ENCODE measurements at places on chromosomes 3 and 15. TPM values are rescaled to one million over a fixed set of nuclear protein-coding genes. Genes with fewer than 3 reads are reported as not detected.

SH3GL3 gene
- 11.3 TPM for polyA plus RNA-seq

DTWD1 gene
- 43.1 TPM for polyA plus RNA-seq

GOLGA6D gene
- polyA plus RNA-seq = 0.11 TPM

ANKRD34C gene
- polyA plus RNA-seq = 0.14 TPM

THSD4 gene
- polyA plus RNA-seq = 39.4 TPM

LRRIQ4 gene
- polyA plus RNA-seq = 0.18 TPM

DNA sequence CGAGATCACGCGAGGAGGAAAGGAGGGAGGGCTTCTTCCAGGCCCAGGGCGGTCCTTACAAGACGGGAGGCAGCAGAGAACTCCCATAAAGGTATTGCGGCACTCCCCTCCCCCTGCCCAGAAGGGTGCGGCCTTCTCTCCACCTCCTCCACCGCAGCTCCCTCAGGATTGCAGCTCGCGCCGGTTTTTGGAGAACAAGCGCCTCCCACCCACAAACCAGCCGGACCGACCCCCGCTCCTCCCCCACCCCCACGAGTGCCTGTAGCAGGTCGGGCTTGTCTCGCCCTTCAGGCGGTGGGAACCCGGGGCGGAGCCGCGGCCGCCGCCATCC is 1.1 kb upstream of the SETD5 start:
- peak; percentile 74 for DNase-seq

DNA sequence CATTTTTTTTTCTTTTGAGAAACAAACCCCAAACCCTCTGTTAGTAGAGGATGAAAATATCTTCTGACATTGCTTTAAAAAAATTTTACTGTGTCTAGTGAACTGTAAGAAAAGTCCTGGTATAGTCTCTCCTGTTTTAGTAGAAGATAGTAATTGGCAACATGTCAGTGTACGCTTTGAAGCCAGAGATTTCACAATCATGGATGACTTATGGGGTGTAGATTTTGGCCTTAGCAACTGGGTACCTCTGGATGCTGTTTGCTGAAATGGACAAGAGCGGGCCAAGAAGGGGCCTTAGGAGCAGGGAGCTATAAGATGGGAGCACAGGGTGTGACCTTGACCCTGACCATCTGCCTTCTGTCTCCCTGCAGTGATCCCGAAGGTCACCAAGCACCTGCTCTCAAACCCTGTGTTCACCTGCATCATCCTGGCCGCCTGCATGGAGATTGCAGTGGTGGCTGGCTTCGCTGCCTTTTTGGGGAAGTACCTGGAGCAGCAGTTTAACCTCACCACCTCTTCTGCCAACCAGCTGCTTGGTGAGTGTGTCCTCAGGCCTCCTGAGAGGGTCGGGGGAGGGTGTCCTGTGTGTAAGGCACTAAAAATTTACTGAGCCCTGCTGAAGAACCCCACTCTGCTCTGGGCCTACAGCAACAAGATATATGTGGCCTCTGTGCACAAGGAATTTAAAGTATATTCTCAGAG is 266.7 kb downstream of the SLCO3A1 start:
- no peak for DNase-seq

DNA sequence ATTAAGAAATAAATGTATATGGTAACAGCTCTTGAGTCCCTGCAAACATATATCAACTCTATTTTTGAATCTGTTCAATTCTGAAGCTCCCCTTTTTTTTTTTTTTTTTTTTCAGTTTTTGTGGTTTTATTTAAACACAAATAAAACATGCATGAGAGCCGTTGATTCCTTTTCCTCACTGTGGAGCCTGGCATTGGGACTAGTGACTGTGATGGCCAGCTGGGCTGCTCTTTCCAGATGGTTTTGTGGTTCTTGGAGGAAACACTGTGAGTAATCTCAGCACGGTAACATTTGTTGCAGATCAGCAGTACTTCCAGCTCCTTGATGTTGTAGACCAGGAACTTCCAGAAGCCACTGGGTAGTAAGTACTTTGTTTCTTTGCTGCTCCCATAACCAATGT is 15.9 kb downstream of the EMC7 start:
- DNase-seq = no peak

GRCh38 chr15:39429898-39430357 is 151.0 kb upstream of the THBS1 start:
- no peak for DNase-seq

DNA sequence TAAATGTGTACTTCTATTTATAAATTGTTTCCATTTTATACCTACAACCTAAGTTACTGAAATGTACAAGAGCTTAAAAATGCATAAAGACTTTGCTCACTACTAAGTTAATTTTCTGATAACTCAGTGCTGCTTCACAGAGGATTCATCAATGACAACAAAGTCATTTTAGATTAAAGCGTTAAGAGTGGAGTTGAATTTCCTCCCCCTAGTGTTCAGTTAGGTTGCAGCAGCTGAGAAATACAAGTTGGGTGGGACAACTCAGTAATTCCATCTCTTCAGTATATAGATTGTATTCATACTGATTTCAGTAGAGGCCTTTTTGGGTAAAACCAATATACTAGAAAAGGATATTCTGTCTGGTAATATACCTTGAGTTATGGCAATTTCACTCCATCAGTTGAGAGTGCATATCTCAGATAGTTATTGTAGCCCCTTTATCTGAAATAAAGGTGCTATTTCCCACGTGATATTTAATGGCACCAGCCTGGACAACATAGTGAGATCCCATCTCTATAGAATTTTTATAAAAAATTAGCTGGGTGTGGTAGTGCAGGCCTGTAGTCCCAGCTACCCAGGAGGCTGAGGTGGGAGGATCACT is 6.9 kb upstream of the RPL35A start:
- no peak for DNase-seq

GRCh38 chr15:57059026-57059660 is 140.7 kb downstream of the TCF12 start:
- no peak for DNase-seq

GRCh38 chr3:51816723-51817122 is 37.7 kb upstream of the IQCF6 start:
- DNase-seq = no peak

DNA sequence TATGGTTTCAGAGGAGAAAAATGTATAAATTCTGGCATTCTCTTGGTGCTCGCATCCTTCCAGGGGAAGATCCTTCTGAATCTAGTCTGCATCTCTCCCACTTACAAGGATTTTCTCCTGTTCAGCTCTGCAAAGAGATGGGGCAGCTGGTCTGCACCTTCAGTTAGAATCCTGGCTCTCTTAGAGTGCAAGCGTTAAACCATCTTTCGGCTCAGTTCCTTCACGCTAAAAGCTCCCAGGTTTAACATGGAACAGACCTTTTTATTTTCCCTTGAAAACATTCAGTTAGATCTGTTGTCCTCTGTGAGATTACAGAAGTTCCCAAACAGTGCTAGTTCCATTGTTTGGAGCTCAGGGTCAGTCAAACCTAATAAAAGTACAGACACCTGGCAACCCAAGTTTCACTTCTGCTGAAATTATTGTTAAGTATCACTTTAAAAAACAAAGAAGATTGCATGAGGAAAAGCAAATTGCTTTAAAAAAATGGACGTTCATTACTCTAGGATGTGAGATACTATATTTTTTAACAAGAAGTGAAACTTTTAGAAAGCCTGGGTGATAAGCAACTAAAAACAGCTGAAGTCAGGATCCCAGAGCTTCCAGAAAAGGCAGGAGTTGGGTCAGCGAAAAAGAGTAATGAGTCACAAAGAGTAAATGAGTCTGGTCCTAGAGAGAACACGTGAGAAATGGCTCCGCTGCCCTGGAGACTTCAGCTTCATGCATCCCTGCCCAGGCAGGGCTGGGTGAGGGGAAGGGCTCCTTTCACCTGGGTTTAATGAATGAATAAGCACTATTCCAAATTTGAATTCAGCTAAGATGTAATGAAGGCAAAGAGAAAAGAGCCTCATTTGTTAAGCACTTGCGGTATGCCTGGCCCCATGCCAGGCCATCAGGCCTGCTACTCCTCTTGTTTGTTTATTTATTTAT is 63.3 kb downstream of the ABTB1 start:
- DNase-seq = no peak

DNA sequence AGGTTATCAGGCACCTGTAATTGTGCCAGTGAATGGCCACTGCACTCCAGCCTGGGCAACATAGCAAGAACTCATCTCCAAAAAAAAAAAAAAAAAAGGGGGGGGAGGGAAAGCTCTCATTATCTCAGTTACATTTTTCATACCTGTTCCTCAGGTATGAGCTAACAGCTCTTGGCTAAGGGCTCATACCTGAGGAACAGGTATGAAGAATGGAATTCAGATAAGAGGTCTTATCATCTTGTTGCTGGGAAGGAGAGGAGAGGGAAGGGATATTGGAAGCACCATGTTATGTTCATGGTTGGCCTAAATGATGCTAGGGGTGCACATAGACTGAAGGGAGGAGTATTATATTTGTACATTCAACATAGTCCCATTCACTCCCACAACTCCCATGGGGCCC is 2.6 kb downstream of the SLC15A2 start:
- no peak for DNase-seq

DNA sequence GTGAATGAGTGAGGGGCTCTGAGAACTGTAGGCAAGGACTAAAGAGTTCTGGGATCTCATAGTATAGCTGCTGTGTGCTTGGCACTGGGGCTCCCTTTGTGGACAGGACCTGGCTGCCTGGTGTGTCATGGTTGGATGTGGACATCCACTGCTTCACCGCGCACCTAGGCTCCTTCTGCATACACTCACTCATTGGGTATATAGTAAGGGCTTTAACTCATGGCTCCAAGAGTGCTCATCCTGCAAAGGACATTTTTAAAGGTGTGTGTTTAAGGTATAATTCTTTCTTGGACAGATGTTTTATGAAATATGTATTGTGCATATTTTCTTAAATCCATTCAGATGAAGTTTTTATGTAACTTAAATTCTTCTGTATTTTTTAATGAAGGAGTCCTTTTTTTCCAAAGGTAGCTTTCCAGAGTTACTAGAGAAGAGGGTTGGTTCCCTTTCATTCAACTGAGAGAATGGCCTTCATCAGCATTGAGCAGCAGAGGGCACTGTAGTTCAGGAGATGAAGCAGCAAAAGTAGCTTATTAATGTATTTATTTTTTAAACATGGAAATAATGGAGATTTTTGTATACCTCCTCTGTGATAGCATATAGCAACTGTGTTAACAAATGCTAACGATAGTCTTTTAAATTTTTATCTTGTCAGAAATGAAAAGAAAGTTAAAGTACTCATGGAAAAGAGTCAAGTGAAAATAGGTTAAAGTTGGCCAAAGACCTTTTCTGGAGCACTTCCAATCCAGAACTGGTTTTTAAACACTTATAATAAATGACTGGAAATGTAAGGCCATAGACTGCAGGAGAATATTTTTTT is 25.2 kb downstream of the OXNAD1 start:
- DNase-seq = peak; percentile 25

GRCh38 chr15:96582473-96582872 is 252.0 kb downstream of the NR2F2 start:
- DNase-seq = no peak

- no peak for DNase-seq
These were observed 23.9 kb upstream of the PLSCR2 start for GRCh38 chr3:146493221-146493620.

Data from right renal cortex interstitium (tissue), 3 donors.